ENCODE measurements at places on chromosomes 2 and 18.
A peak's percentile ranks its signal among the peaks of the same experiment; 100 is the strongest.

DNA sequence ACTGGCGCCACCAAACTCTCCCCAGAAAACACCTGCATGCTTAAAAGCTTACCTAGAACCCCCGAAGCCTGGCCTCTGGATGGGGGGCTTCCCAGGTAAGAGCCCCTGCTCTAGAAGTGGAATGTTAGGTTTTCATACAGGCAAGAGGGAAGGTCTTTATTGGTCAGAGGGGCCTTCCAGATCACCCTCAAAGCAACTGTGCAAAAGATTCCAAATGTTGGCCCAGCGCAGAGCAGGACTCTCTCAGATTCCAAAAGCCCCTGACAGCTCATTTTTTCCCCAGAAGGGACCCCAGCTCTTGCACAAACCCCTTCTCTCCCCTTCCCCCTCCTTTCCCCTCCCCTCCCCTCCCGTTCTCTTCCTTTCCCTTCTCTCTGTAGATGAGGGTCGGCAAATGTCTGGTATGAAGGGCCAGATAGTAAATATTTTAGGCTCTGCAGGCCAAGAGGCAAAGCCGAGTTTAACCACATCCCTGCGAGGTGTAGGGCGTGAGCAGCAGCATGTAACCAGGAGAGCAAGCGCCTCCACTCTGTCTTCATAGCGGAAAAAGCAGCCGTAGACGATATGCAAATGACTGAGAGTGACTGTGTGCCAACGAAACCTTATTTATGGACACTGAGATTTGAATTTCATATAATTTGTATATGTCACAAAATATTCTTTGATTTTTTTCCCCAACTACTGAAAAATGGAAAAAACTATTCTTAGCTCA, 116.9 kb downstream of the SMAD7 start:
- no peaks in the 10 kb centered on the region for H3K36me3 ChIP-seq
- peak; percentile 8 for DNase-seq
- no peak overlapping the region for H3K4me3 ChIP-seq
- H3K27ac ChIP-seq: peak overlapping the region; percentile 63
- peaks cover 44% of the 10 kb centered on the region for H3K4me1 ChIP-seq
- no peaks in the 10 kb centered on the region for H3K27me3 ChIP-seq

DNA sequence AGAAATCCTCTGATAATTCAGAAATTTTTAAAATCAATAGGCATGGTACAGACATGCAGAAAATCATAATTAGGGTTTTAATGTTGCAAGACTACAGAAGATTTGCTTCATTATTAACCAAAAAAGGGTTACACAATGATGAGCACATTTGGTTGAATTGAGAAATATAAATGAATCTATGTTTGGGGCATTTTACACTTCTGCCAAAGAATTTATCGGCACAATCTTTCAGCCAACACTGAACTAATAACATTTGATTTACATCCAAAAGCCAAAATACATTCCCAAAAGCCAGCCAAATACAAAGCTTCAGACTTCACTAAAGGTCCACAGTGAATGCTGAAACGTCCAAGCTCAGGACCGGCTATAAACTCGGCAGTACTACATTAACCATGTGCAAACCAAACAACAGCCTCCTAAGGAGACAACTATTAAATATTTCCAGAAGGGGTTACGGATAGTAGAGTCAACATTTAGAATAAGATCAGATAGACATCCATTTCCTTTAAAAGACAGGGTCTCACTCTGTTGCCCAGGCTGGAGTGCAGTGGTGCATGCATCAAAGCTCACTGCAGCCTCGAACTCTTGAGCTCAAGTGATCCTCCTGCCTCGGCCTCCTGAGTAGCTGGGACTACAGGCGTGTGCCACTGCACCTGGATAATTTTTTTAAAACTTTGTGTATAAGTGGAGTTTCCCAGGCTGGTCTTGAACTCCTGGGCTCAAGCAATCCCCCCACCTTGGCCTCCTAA, 29.4 kb downstream of the SPRED2 start:
- peaks cover 6% of the 10 kb centered on the region for H3K4me1 ChIP-seq
- H3K36me3 ChIP-seq: no peaks in the 10 kb centered on the region
- no peaks in the 10 kb centered on the region for H3K27me3 ChIP-seq
- H3K27ac ChIP-seq: no peak overlapping the region
- DNase-seq: no peak

GRCh38 chr2:206158563-206159345, 490 bp downstream of the NDUFS1 start:
- H3K4me3 ChIP-seq: peak overlapping the region; percentile 79
- no peaks in the 10 kb centered on the region for H3K27me3 ChIP-seq
- H3K36me3 ChIP-seq: peaks cover 23% of the 10 kb centered on the region
- peaks cover 2% of the 10 kb centered on the region for H3K4me1 ChIP-seq

- no peak overlapping the region for H3K4me3 ChIP-seq
- H3K27ac ChIP-seq: no peak overlapping the region
- no peak for DNase-seq
- H3K36me3 ChIP-seq: no peaks in the 10 kb centered on the region
- H3K27me3 ChIP-seq: no peaks in the 10 kb centered on the region
Measured at GRCh38 chr2:137192366-137193310, 427.3 kb downstream of the THSD7B start.

DNA sequence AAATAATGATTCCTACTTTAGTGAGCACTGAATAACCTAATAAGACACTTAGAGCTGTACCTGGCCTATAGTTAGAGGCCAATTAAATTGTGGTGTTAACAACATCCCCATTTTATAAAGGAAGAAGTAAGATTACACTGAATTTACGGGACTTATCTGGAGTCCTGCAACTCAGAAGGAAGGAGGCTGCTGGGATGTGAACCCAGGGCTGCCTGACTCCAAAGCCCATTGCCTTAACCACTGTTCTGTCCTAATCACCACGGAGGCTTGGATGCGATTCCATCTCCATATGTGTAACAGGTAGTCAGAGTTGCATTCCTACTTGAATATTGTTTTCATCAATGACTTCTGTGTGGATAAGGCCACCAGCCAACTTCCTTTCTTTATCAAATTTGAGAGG, 168.9 kb downstream of the SOCS6 start:
- no peaks in the 10 kb centered on the region for H3K36me3 ChIP-seq
- no peaks in the 10 kb centered on the region for H3K27me3 ChIP-seq
- no peak for DNase-seq
- no peak overlapping the region for H3K27ac ChIP-seq
- H3K4me1 ChIP-seq: peaks cover 2% of the 10 kb centered on the region

DNA sequence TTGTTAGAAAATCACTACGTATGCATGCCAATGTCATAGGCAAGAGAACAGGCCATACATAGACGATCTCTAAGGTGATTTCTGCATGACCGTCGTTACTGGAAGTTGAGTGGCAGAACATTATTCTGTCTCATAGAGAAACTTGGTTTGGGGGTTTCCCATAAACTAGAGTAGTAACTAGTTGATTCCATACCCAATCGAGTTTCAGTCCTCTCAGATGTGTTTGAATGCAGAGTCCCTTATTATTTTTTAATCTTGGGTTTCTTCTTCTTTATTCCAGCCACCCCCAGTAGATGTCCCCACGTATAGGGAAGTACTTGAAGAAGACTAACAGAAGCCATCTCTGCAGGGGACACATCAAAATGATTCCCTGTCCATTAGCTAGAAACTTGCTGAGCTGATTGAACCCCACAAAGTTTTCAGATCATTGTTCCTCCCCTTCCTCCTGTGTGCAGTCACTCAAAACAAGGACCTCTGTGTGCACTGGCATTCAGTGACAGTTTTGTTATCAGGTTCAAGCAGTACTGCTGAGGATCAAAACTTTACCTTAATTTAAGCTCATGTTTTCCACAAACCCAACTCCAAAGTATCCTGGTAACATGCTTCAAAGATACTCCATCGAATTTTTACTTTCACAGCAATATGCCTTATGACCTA, 68.4 kb upstream of the CDCA7 start:
- H3K4me1 ChIP-seq: no peaks in the 10 kb centered on the region
- DNase-seq: no peak
- no peak overlapping the region for H3K4me3 ChIP-seq
- no peaks in the 10 kb centered on the region for H3K36me3 ChIP-seq

DNA sequence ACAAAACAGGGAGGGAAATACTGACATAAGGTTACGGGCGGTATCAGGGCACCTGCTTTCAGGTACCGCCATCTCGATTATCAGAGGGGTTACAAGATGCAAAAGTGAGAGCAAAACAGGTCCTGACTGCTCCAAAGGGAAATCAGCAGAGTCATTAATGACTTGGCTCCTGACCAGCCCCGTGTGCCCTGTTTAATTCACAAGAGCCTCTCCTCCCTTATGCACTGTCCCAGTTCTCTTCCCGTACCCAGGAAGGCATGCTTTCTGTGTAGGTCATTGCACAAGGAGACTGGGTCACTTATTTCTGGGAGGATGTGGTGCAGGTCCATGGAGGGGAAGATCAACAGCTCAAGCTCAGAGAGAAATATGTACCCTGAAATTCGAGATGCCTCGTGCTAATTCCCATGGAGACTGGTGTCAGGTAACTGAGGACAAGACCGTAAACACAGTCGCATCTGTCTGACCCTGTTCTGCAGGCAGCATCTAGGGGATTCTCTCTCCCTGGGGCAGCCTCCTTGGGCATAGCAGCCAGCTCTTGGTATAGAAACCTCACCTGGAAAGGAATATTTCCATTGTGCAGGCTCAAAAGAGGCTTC, 79.9 kb downstream of the HNRNPLL start:
- no peak for DNase-seq
- H3K36me3 ChIP-seq: no peaks in the 10 kb centered on the region
- H3K4me3 ChIP-seq: no peak overlapping the region

DNA sequence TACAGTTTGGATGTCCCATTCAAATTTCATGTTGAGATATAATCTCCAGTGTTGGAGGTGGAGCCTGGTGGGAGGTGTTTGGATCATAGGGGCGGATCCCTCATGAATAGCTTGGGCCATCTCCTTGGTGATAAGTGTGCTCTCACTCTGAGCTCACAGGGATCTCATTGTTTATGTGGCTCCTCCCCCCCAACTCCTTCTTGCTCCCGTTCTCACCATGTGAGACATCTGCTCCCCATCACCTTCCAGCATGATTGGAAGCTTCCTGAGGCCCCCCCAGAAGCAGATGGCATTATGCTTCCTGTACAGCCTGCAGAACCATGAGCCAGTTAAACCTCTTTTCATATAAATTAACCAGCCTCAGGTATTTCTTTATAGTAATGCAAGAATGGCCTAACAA, 3.0 kb upstream of the INPP1 start:
- no peaks in the 10 kb centered on the region for H3K4me1 ChIP-seq
- no peaks in the 10 kb centered on the region for H3K27me3 ChIP-seq
- no peak overlapping the region for H3K27ac ChIP-seq
- no peaks in the 10 kb centered on the region for H3K36me3 ChIP-seq
- no peak overlapping the region for H3K4me3 ChIP-seq
- no peak for DNase-seq

DNA sequence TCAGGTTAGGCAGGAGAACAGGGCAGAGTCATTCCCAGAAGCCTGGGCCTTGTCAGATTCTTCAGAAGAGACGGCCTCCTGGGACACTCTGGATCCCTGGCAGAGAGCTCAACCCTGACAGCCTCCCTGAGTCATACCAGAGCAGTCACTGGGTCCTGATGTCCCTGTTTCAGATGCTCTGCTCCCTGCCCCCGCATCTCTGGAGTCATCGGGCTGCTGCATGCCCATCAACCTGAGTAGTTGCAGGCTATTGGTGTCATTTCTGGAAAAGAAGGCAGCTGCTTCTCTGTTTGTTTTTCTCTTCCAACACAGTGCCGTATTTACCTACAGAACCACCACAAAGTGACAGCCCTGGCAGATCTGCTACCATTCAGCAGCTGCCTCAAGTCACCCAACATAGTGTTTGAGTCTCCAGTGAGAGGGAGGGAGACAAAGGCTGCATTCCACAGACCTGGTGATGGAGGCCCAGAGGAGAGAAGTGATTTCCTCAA, 145.1 kb downstream of the B3GNT2 start:
- no peaks in the 10 kb centered on the region for H3K36me3 ChIP-seq
- no peak overlapping the region for H3K4me3 ChIP-seq
- no peak overlapping the region for H3K27ac ChIP-seq
- DNase-seq: no peak
- no peaks in the 10 kb centered on the region for H3K4me1 ChIP-seq

DNA sequence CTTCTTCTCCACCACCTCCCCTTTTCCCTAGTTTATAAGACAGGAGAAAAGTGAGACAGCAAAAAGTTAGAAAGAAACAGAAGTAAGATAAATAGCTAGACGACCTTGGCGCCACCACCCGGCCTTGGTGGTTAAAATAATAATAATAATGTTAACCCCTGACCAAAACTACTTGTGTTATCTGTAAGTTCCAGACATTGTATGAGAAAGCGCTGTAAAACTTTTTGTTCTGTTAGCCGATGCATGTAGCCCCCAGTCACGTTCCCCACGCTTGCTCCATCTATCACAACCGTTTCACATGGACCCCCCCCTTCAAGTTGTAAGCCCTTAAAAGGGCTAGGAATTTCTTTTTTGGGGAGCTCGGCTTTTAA, 1.5 kb upstream of the BUB1 start:
- DNase-seq: no peak
- H3K27me3 ChIP-seq: peaks cover 2% of the 10 kb centered on the region
- H3K4me1 ChIP-seq: peaks cover 5% of the 10 kb centered on the region
- no peaks in the 10 kb centered on the region for H3K36me3 ChIP-seq

- H3K27ac ChIP-seq: no peak overlapping the region
- no peaks in the 10 kb centered on the region for H3K27me3 ChIP-seq
- H3K36me3 ChIP-seq: no peaks in the 10 kb centered on the region
- no peaks in the 10 kb centered on the region for H3K4me1 ChIP-seq
Measured at GRCh38 chr2:7280790-7281189, 363.6 kb downstream of the RNF144A start.

DNA sequence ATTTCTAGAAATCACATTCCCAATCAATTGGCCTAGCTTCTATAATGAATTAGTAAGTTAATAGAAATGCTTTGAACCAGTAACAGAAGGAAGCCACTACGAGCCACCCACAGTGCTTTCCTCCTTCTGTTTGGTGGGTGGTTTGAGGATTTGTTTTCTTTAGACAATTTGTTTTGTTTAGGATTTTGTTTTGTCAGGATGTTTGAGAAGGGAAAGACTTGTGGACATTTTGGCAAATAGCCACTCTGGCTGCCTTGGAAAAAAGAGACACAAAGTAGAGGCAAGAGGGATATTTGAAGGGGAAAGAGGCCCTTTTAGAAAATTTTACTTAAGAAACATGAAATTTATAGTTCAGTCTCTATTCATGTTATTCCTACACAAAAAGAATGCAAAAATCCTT, 47.7 kb downstream of the TANK start:
- DNase-seq: no peak
- no peak overlapping the region for H3K4me3 ChIP-seq

DNA sequence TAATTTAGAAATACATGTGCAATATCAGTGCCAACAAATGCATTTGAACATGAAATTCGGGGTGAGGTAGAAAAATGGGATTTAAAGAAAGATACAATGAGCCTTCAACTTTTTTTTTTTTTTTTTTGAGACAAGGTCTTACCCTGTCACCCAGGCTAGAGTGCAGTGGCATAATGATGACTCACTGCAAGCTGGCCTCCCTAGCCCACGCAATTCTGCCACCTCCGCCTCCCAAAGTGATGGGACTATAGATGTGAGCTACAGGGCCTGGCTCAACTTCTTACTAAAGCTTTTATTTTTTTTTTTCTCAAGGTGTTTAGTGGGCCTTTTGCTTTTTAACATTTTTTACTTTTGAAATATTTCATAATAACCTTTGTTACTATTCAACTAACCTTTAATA, 365.6 kb downstream of the LRRTM4 start:
- H3K27me3 ChIP-seq: no peaks in the 10 kb centered on the region
- H3K27ac ChIP-seq: no peak overlapping the region
- no peak for DNase-seq

- no peak overlapping the region for H3K27ac ChIP-seq
- no peak for DNase-seq
- no peak overlapping the region for H3K4me3 ChIP-seq
Measured at GRCh38 chr2:65382323-65382722, 50.1 kb downstream of the SPRED2 start.

- H3K4me3 ChIP-seq: no peak overlapping the region
- H3K36me3 ChIP-seq: no peaks in the 10 kb centered on the region
- H3K4me1 ChIP-seq: no peaks in the 10 kb centered on the region
- no peak for DNase-seq
Measured at GRCh38 chr2:151111599-151112278, 149.9 kb downstream of the RBM43 start.

Measured in trophoblast cell (in vitro differentiated cells and primary cell).